ENCODE measurements at places on chromosomes 4 and X.

DNA sequence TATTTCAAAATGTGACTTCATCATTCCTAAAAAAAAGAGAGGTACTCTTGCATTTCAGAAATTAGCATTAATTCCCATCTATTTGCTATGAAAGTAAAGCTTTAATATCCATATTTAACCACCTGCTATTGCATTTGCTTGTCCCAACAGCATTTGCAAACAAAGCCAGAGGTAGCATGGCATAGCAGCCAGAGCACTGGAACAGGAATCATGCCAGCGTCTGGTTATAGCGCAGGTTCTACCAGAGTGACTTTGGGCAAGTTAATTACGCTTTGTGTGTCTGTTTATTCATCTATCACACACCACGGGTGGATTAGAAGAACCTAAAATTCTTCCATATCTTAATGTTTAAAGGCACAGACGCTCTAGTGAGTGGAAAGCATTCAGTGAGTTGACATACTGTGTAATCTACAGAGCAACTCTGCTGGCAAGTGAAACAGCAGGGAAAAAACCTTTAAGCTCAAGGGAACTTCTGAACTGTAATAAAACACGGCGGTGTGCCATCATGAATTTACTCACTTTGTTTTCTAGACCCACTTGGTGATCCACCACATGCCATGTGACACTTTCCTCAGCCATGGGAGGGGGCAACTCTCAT lies 76.6 kb upstream of the QRFPR start:
- DNase-seq = no peak

DNA sequence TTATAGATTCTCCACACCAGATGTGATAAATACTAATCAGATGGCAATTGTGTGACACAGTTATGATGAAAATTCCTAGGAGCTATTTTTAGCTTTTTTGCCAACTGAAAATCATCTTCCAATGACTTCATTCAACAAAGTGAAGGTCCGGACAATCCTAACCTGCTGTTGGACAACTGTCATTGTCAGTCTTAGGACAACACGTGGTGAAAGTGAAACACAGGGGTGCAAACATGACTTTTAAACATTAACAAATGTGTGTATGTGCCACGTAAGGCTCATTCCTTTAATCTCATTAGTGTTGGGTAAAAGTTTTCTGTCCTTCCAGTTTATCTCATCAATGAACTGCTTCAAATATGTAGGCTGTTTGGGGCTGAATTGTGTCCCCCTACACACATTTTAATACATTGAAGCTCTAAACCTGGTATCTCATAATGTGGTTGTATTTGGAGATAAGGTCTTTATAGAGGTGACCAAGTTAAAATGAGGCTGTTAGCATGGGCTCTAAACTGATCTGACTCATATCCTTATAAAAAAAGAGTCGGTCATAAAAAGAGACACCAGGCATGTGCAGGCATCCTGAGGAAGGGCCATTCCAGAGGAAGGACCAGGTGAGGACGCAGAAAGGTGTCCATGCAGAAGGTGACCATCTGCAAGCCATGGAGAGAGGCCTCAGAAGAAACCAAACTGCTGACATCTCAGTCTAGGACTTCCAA lies 41.2 kb upstream of the SMAD1 start:
- DNase-seq = no peak

- peak; percentile 77 for DNase-seq
Observed at GRCh38 chr4:110119880-110120279, 78.5 kb downstream of the ELOVL6 start.

GRCh38 chrX:2538031-2538757 lies 37.4 kb upstream of the DHRSX start:
- no peak for DNase-seq

- no peak for DNase-seq
Observed at GRCh38 chrX:136219893-136220292, 31.3 kb downstream of the MAP7D3 start.

DNA sequence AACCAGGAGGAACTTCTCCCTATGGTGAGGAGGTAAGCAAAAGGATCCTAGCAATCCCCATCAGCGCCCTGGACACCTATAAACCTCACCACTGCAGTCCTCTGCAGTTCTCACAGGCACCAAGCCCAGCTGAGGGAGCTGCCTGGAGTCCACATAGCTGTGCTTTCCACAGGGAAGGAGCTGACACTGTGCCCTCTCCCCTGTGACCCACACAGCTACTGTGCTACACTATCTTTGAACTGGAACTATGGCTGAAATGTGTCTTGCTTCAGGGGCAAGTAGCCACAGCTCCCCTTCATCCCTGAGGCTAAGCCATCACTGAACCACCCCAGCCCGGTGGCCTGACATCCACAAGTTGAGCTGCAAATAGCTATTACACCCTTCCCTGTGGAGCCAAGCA lies 208.5 kb upstream of the RPL34 start:
- DNase-seq = no peak

GRCh38 chr4:40699648-40700047 lies 50.1 kb upstream of the NSUN7 start:
- peak; percentile 60 for DNase-seq

DNA sequence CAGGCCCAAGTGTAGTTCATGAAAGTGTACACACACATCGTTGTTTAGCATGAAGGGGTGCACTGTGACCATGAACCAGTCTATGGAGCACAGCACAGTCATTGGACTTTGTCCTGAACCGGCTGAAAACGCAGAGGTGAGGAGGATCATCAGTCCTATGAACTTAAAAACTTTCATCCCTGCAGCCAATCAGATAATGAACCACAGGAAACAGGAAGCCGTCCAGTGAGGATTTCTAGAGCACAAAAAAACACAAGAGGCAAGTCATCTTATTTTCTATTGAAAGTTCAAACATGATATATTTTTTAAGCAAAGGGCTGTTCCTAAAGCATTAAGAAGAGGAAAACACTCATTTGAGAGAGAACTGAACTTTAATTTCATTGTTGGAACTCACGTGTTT lies 91.8 kb downstream of the PLAC1 start:
- DNase-seq = peak; percentile 17

- no peak for DNase-seq
Observed at GRCh38 chr4:127219232-127219631, 413.5 kb upstream of the INTU start.

DNA sequence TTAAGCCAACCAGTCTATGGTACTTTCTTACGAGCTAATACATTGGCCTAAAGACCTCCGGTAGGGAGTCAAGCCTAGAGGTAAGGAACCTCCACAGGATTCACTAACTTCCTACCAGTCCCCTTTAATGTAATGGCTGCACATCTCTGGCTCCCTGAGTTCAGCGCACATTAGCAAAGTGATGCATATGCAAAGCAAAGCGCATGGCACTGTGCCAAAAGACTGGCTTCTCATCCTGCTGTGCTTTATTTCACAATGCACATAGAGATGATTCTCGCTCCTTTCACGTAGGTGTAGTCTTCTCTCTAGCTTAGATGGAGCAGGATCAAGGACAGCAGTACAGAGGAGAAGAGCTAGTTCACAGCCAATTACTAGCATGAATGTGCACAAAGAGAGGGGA lies 14.6 kb upstream of the CLTRN start:
- DNase-seq = no peak

- no peak for DNase-seq
Observed at GRCh38 chrX:68420559-68420958, 12.7 kb downstream of the OPHN1 start.

- peak; percentile 92 for DNase-seq
Observed at GRCh38 chr4:75344915-75345314, 169.3 kb downstream of the RCHY1 start.

GRCh38 chr4:48472794-48473193 lies 10.3 kb upstream of the SLC10A4 start:
- DNase-seq = no peak

DNA sequence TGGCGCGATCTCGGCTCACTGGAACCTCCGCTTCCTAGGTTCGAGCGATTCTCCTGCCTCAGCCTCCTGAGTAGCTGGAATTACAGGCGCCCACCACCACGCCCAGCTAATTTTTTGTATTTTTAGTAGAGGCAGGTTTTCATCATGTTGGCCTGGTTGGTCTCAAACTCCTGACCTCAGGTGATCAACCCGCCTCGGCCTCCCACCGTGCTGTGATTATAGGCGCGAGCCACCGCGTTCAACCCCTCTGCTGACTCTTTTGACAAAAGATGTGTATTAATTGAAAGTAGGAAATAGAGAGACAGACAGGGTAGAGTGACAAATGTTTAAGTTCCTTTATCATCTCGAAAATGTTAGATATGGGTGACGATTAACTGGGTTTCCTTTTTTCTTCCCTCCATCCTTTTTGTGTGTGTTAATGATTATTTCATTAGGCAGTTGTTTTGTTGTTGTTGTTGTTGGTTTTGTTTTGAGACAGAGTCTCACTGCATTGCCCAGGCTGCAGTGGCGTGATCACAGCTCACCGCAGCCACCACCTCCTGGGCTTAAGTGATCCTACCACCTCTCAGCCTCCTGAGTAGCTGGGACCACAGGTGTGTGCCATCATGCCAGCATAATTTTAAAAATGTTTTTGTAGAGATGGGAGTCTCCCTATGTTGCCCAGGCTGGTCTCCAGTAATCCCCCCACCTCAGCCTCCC lies 79.5 kb downstream of the KDM6A start:
- DNase-seq = no peak

- DNase-seq = no peak
Observed at GRCh38 chr4:81621490-81621889, 149.8 kb upstream of the RASGEF1B start.

DNA sequence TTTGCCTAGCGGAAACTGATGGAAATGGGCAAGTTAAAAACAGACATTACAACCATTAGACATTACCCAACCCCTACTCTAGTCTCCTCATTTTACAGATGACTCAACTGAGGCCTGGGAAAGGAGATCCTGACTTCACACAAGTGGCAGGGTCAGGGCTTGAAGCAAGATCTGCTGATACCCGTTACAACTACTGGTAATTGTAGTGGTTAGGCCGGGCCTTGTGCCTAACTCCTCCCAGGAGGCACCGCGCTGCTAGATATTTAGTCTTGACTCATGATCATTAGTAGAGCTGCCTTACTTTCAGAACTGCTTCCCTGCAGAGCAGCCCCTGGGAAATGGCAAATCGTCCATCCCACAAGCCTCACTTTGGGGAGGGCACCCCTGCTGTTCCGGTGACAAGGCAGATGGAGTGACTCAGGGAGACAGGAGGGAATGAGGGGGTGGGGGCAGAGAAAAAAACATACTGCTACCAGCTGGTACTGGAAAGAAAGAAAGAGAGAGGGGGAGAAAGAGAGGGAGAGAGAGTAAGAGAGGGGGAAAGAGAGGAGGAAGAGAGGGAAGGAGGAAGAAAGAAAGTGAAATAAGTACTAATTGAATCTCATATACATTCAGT lies 12.2 kb downstream of the ARHGEF6 start:
- DNase-seq = peak; percentile 82

DNA sequence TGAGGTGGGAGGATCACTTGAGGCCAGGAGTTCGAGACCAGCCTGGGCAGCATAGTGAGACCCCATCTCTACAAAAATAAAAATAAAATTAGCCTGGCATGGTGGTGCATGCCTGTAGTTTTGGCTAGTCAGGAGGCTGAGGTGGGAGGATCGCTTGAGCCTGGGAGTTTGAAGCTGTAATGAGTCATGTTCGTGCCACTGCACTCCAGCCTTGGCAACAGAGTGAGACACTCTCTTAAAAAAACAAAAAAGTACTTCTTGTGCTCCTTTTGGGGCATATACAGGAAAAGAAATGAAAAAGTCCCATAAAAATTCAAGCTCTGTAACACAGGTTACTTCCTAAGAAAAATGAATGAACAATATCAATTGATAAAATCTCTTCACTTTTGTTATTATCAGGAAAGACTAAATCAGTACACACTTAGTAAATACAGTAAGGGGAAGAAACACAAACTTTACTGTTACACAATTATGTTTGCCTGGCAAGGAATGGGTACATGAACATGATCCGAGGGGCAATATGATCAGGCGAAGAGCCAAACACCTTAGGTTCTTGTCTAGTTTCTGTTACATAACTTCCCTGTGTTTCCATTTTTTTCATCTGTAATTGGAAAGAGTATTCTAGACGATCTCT lies 46.9 kb downstream of the CCDC158 start:
- peak; percentile 60 for DNase-seq

DNA sequence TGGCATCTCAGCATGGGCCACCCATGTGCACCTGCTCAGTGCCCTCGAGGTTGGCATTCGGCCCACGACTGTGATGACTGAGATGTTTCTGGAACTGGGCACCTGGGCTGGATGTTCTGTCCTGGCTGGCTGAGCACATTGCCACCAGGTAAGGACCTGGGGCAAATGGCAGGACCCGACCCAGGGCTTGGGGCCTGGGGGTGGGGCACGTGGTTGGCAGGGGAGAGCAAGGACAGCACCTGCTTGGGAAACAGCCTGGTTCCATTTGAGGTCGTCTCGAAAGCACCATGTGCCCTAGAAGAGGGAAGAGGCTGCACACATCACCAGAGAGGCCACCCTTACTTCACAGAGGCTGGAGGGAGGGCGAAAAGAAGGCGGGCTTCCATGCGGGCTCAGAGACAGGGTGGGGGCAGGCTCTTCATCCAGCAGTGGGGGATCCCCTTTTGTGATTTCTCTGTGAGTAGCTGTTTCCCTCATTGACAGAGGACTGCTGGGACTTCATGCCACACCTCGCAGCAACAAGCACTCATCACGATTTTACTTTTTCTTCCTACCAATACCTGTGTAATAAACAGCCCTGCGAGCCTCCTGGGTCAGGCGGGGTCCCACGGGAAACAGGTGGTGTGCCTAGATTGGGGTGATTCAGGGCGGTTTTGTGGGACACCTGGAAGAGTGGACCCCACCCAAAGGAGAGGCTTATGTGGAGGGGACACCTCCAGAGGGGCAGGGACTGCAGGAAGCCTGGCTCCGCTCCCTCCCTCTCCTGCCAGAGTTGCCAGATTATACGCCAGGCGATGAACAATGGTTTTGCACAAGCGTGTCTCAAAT lies 12.0 kb downstream of the TMEM187 start:
- no peak for DNase-seq

GRCh38 chr4:168588916-168589531 lies 92.2 kb downstream of the PALLD start:
- peak; percentile 56 for DNase-seq

DNA sequence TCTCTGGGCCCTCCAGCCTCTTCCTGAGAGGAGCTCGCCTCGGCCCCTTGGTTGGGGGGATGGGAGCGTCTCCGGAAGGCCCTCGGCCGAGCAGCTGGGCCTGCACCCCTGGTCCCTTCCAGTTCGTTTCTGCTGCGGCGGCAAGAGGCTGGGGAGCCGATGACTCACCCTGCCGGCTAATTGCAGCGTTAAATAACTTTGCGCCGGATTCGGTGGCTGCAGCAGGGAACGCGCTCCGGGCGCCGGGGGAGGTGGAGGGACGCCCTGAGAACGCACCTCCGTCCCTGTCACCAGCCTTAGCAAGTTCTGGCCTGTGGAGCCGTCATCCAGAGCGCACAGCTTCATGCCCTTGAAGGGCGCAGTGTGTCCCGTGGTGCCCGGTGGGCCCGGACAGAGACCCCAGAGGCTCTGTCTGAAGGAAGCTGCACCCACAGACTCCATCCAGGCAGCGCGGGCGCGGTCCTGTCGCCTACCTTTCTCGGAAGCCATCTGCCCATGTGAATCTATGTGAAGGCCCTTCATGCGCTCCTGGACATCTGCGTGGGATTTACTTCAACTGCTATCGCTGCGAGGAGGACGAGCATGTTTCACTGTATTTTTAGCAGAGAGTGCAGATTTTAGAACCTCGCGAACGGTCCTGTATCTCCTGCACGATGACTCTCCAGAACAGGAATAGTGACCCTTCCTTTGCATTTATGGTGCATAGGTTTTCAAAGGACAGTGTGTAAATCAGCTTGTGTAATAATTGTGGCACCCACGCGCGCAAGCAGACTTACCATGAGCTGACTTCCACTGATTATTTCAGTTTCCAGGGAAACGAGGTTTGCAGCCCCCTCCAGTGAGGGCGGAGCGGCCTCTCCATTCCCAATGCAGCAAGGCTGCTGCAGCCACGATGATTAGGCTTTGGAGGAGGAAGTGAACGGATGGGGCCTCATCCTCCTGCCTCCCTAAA lies 1.7 kb upstream of the TMEM271 start:
- peak; percentile 8 for DNase-seq

GRCh38 chr4:185467101-185467500 lies 4.4 kb downstream of the CCDC110 start:
- DNase-seq = peak; percentile 57

Measured in cardiac fibroblast (primary cell).